ENCODE measurements at places on chromosomes 5 and 9. TPM values are rescaled to one million over a fixed set of nuclear protein-coding genes. Genes with fewer than 3 reads are reported as not detected.

DNA sequence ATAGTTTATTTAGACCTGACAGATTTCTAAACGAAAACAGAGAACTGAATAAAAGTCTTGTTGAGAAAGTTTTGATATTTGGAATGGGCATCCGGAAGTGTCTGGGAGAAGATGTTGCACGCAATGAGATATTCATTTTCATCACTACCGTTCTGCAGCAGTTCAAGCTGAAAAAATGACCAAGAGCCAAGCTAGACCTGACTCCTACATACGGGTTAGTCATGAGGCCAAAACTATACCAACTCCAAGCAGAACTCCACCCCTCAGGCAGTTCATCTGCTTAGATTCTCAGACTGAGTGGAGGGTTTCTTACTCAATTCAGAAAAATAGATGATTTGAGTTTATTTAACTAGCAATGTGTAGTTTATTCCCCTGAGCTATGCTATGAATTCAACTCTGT is 95.4 kb upstream of the ANXA1 start:
- DNase-seq: no peak

GRCh38 chr5:1152771-1153282 is 41.0 kb upstream of the SLC12A7 start:
- no peak for DNase-seq

DNA sequence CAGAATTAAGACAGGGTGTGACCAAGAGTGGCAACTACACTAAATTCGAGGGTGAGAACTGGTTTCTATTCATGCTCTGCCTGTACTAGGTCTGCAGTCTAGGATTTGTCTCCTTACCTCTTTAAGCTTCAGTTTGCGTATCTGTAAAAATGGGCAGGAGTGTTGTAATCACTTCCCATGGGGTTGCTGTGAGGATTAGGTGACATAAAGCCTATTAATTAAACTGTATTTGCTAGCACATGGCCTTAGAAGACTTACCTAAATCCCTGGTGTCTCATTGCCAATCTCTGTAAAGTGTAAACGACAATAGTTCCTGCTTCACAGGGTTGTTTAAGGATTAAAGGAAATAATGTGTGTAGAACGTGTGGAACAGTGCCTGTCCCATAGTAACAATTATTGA is 193.6 kb downstream of the DRD1 start:
- DNase-seq: no peak

RANBP6 gene
- 4.9 TPM for polyA plus RNA-seq

OR13C5 gene
- not detected for polyA plus RNA-seq
